ENCODE measurements at places on chromosomes 11 and 22.

GRCh38 chr22:43828725-43828997 is 16.6 kb upstream of the EFCAB6 start:
- no peak for DNase-seq

- no peak for DNase-seq
Observed at GRCh38 chr11:10653946-10654810, 39.4 kb downstream of the IRAG1 start.

DNA sequence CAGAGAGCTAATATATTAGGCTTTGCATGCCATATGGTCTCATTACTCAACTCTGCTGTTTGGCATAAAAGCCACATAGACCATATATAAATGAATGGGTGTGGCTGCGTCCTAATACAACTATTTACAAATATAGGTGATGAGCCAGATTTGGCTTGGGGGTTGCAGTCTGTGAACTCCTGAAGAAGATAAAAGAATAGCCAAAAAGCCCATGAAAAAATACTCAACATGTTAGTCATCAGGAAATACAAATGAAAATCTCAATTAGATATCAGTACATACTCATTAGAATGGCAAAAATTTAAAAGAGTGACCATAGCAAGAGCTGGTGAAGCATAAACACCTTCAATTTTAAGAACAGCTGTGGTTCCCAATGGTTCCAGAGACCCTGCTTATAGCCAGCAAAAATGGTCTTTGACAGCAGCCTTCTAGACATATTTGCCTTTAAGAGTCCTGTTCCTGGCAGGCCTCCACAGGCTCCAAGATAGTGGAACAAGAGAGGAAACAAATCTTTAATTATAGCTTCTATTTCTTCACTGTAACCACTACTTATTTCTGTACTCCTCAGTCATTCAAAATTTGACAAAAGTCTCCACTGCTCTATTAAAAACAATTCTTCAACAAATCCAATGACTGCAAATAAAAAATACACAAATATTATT is 16.1 kb downstream of the C2CD3 start:
- no peak for DNase-seq

DNA sequence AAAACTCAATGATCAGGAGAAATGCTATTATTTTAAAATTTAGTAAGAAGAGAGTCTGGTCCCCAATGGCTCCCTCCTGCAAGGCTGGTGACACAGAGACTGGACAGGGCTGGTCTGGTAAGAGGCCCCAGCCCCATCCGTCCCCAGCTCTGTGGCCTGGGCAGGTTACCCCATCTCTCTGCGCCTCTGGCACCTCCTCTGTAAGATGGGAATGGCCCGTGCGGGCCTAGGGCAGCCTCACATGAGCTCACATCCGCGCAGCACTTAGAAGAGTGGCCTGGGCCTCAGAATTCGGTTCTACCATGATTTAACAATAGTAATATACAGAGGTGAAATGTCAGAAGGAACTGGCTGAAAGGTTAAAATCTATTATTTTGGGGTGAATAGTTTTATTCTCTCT is 1.2 kb downstream of the APOBEC3F start:
- DNase-seq: no peak

Data from coronary artery (tissue), 2 donors.